EH (cell line): ENCODE measurements at places on chromosomes 5 and 9.

- no peak for DNase-seq
These were observed 65.2 kb downstream of the HMHB1 start for GRCh38 chr5:143877196-143877595.

DNA sequence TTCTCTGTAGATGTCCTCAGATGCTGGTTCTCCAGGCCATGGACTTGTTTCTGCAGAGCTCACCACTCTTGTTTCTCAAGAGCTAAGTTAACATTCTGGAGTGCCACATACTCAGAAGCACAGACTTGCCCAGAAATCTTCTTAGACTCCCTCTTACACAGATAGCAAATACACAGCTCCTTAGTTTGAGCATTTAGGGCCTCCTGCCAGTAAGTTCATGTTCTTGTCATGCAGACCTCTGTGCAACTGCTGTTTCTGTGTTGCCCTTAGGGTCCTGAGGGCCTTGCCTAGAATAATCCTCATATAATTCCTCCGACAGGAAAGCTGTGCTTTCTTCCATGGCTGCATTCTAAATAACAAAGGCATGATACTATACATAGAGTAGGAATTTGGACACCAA, 1.3 kb upstream of the PTPDC1 start:
- DNase-seq = no peak

GRCh38 chr5:2914981-2915484, 163.6 kb upstream of the IRX2 start:
- no peak for DNase-seq

GRCh38 chr5:111517853-111518501, 5.6 kb upstream of the STARD4 start:
- no peak for DNase-seq

- no peak for DNase-seq
These were observed 22.3 kb upstream of the TBCA start for GRCh38 chr5:77798456-77798855.
